Nephron progenitor cell (in vitro differentiated cells): ENCODE measurements at places on chromosomes 1 and 21.
A peak's percentile ranks its signal among the peaks of the same experiment; 100 is the strongest.

DNA sequence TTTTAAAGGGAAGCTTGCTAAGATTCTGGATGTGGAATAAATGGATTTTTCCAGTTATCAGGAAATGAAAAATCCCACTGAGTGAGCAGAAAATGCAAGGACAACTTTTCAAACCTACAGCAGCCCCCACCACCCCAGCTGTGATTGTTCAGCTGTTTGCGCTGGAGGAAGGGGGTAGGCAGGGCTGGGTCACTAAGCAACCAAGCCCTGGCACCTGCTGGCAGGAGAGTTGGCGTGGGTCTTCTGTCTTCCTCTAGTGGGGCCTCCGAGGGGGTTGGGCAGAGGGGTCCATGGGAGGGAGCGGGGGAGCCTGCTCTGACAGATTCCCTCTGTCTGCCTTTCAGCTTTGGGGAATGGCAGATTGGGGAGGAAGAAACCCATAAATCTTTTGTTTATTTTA lies 45.3 kb downstream of the EIF2D start:
- DNase-seq = no peak

- no peak for DNase-seq
Measured at GRCh38 chr1:109272021-109272799, 10.7 kb downstream of the PSRC1 start.

DNA sequence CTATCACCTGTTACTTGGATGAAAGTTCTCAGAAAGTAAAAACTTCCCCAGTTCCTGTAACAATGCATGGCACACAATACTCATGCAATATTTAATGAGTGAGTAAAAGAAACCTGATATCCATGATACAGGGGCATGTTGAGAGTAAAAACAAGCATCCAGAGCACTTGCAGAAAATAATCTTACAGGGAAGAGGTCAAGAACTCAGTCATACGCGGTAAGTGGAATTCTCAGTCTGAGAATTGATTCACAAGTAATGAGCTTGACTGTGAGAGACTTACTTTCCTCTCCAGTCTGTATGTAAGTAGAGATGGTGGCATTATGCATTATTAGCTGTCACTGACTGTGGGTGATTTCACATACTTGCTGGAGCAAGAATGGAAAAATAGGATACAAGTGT lies 976.9 kb downstream of the BRINP3 start:
- no peak for DNase-seq

DNA sequence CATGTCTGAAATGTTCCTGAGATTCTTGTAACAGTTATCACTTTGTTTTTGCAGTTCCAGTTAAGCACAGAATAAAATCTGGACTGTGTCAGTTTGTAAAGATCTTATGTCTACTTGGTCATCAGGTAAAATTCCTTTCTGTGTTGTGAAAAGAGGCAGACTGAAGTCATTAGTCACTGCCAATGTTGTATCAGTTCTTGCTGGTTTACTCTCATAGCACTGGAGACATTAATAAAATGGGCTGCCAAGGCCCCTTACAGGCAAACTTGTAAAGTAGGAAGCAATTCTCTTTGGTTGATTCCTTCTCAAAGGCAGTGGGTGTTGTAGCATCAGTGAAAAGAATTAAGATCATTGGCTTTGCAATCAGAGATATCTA lies 61.4 kb upstream of the ST6GALNAC3 start:
- DNase-seq = no peak

DNA sequence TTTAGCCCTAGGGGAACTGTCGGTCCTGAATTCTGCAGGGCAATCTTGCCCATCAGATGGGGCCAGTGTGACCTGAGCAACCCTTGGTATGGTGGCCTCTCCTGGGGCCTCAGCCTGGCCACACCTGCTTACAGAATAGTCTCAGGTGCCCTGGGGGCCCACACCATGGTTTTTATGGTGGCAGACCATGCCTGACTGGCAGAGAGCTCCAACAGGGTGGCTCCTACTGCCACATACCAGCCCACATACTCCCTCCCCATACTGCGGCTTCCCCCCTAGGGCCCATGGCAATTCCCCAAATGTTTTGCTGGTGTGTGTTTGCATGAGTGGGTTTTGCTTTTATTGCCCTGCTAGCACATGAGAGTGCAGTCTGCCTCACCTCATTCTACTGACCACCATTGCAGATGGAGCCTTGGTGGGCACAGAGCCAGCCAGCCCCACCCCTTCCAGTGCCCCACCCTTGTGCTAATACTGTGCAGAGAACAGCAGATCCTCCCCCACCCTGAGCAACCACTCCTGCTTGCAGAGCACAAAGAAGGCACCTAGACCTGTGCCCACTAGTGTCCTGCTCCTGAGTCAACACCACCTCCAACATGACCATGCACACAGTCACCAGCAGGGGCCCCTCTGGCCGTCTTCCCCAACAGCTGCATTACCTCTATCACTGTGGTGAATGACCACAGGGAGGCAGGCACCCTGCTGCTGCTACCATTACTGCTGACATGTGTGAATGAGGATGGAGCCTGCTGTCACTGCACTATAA lies 86.8 kb downstream of the GDAP2 start:
- no peak for DNase-seq

- no peak for DNase-seq
Measured at GRCh38 chr1:86423473-86423872, 498 bp upstream of the CLCA2 start.

- no peak for DNase-seq
Measured at GRCh38 chr1:145792484-145792883, 31.4 kb downstream of the RNF115 start.

GRCh38 chr21:46457801-46458314 lies 833 bp upstream of the DIP2A start:
- DNase-seq = peak; percentile 64

- peak; percentile 26 for DNase-seq
Measured at GRCh38 chr1:227892489-227893299, 55.0 kb downstream of the WNT9A start.

GRCh38 chr1:234605399-234605982 lies 4.5 kb downstream of the IRF2BP2 start:
- no peak for DNase-seq

DNA sequence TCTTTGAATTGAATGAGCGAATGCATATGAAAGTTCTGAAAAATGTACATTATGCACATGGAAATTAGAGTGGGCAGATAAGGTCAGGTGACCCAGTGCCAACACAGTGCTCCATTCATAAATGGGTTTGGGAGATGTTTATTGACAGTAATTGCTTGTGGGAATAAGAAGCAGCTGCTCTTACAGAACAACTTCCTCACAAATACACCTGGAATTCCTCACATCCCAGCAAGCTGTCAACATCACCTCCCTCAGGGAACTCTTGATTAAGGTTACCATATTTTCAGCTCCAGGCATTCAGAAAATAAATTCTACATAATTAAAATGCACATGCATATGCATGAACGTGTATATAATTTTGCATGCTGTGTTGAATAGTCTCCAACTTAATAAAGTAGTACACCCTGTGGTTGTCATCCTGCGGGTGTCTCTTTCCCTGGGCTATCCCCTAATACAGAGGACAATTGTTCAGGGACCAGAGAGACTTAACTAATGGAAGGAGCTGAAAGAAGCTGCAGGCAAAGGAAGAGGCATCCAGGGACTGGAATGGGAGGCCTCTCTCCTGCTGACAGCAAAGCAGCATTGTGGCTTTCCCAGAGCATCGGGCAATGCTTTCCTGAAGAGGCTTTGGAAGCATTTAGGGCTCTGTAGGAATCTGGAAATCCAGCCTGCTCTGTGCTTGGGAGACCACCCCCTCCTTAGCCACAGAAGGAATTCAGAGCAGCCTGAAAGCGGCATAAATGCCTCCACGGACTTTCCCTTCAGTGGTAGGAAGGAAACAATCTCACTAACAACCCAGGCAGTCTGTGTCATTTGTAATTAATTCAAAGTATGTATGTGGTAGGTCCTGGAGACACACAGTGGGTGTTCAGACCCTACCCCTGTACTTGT lies 55.2 kb upstream of the GNG12 start:
- no peak for DNase-seq
